CD4-positive, alpha-beta T cell treated with Interleukin-15 for 4 hours (primary cell): ENCODE measurements at places on chromosomes 12 and 14.

- no peak for DNase-seq
These were observed 9.2 kb upstream of the CCDC196 start for GRCh38 chr14:66476964-66477363.

DNA sequence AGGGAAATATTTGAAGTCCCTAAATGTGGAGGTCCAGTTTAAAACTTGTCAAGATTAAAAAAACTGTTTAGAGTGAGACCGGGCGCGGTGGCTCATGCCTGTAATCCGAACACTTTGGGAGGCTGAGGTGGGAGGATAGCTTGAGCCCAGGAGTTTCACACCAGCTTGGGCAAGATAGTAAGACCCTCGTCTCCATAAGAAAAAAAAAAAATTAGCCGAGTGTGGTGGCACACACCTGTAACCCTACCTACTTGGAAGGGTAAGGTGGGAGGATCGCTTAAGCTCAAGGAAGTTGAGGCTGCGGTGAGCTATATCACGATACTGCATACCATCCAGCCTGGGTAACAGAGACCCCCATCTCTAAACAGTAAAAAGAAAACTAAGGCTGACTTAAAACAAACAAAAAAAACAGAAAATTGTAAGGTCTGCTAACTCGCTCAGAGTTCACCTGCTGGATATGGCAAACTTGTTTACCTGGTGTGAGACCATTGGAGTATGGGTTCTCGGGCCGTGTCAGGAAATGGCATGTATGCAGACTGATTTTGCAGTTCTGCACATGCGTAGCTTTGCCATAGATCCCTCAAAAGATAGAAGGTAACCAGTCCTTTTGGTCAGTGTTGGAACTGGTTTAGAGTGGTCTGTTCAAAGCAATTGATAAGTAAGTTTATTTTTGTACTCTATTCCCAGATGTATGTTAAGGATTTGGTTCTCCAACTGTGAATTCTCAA lies 2.1 kb downstream of the RNF10 start:
- DNase-seq: peak; percentile 39

DNA sequence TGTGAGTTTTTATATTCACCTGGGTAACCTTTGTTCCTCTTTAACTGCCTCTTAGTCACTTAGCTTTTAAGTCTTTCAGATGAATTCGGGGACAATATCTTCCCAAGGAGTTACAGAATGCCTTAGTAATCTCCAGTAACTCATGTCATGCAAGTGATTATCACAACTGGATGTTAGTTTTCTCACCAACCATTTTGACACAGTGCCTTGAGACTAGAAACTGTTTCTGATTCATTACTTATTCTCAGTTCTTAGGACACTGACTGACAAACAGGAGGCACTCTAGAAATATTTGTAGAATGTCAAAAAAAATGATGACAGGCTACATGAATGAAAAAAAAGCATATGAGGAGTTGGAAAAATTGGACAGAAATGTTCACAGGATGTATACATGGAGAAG lies 335.1 kb downstream of the ACSS3 start:
- no peak for DNase-seq

DNA sequence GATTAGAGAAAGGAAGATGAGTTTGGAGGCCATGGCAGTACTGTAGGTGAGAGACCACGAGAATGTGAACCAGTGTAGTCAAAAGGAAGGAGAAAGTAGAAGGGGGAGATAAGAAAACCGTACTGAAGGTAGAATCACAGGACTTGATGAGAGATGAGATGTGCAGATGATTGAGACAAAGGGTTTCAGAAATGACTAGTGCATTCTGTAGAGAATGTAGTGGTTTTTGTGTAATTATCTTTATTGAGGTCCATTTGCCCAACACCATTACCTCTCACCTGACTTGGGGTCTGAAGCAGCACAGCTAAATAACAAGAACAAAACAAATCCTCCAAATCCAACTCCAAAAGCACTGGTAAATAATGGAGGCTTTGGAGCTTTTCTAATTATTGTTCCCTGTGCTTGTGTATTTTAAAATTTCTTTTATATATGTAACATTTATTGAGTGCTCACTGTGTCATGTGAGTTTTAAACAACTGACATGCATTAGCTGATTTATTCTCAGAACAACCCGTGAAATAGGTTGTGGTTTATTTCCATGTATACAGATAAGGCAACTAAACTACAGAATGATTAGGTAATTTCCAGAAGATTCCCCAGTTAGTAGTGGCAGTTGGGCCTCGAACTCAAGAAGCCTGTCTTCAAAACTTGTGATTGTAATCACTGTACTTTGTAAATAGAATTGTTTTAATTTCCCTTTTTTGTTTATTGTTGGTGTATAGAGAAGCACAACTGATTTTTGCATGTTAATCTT lies 390.0 kb downstream of the AEBP2 start:
- no peak for DNase-seq

DNA sequence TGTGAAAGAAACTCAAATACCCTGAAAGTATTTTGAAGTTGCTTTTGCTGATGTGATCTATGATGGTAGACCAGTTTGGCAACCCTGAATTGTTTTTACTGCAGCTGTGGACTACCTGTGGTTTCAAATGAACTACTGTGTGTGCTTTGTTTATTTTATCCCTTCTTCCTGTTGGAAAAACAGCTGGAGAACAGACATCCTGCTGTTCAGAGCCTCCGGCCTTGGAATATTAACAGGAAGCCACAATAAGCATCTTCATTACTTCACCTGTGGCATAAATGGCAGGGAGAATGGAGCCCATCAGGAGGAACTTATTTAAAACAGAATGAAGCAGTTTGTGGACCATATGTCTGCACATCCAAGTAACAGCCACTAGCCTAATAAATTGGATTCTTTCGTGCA lies 104.8 kb downstream of the DUSP6 start:
- no peak for DNase-seq

DNA sequence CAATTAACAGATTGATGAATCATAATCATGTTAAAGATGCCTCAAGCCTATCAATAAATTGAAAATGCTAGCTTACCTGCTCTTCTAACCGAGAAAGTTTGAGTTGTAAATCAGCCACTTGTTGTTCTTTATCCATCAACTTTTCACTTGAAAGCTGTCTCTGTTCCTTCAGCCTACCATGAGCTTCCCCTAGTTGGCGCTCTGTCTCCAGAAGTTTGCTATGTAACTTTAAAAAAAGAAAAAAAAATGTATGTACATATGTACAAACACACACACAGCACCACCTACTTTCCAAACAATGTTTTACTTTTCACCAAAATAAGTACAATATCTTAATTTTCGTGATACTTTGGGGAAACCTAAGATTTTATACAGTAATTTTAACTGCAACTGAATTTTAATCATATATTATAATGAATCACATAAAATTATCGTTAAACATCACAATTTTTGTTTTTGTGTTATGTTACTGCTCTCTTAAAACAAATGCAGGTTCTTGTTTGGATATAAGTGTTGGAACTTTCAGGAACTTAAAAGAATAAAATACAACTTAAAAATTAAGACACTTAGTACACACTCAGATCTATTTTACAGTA lies 101.2 kb downstream of the EEA1 start:
- peak; percentile 24 for DNase-seq

DNA sequence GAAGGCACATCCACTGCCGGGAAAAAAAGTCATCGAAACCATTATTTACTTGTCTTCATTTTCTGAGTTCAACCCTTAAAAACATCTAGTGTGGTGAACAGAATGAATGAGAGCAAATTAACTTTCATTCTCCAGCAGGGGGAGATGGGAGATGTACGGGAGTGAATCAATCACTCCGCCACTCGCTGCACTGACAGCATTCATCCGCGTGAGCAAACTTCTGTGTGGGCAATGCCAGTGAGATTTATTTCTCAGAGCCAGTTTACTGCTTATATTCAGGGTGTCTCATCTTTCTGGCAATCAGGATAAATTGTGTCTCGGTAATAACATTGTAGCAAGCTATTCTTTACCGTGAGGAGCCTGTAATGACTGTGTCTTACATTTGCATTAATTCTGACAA lies 463.6 kb upstream of the MIS18BP1 start:
- no peak for DNase-seq

- no peak for DNase-seq
These were observed 82.2 kb downstream of the BHLHE41 start for GRCh38 chr12:26042645-26043044.

DNA sequence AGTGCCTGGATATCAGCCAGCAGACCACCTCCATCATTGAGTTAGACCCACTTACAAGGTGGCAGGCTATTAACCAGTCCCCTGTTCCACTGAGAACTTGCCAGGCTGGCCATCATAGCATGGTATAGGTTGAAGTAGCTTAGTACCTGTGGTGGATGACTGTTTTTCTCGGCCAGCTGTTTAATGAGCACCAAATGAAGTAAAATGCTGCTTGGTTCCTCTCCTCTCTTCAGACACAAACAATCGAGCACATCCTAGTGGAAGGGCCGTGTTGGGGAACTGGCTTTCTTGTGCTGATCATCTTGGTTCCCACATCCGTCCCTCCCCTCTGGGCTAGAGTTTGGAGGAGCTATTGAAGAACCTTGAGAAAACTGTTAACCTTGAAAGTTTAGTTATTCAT lies 486.2 kb downstream of the RAD51B start:
- no peak for DNase-seq

DNA sequence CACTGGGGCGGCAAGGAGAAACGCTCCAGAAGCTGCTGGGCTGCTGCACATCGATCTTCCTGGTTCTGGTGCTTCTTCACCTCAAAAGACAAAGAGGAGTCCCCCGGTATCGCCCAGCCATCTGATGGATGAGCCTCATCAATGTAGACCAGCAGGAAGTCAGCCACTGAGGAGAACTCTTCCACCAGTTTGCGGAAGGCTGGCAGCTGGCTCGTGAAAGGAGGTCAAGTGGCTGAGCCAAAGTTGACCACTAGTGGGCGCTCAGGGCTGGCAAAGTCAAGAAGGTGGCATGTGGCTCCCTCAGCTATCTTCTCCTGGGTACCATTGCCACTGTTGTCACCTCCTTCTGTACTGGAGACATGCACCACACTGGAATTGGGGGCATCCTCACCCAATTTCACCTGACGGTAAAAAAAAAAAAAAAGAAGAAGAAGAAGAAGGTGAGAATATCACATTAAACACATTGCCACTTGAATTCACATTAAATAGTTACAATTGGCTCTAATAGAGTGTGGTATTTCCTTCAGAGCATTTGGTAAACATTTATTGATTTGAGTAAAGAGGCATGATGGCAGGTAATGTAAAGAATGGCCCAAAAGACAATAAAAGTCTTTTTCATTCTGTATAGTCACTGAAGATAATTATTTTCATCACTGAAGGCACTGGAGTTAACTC lies 8.3 kb downstream of the DIO2 start:
- no peak for DNase-seq

DNA sequence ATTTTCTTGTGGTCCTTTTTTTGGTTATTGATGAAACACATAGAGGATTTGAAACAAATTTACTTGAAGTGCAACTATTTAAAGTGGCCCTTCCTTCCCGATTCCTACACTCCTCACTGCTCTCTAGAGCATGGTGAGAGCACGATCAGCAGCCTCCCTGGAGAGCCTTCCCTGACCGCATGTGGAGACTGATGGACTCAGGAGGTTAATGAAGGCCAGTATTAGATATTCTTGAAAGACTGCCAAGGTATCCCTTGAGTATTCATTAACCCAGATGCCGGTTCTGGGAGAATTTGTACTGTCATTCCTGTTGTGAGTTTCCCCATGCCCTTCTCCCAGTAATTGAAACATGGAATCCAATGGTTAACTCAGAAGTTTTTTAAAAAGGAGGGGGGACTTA lies 102.8 kb upstream of the FGD4 start:
- no peak for DNase-seq

DNA sequence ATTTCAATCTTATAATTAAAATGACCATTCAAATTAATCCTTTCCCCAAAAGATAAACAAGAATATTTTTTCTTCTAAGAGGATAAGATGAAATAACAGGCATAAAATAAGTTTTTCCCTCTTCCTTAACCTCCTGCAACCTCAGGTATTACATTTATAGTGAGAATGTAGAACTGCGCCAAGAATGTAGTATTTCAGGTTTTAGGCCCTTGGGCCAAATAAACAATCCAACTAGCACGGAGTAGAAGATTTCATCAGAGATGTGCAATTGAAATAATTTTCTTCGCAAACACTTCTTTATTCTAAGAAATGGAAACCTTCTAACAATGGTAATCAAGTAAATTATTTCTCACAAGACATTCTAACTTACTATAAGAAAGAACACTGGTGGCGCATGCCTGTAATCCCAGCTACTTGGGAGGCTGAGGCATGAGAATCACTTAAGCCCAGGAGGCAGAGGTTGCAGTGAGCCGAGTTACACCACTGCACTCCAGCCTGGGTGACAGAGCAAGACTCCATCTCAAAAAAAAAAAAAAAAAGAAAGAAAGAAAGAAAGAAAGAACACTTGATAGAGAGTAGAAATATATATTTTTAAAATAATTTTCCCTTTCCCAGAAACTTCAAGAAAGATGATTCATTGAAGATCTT lies 100.8 kb downstream of the TAOK3 start:
- no peak for DNase-seq

DNA sequence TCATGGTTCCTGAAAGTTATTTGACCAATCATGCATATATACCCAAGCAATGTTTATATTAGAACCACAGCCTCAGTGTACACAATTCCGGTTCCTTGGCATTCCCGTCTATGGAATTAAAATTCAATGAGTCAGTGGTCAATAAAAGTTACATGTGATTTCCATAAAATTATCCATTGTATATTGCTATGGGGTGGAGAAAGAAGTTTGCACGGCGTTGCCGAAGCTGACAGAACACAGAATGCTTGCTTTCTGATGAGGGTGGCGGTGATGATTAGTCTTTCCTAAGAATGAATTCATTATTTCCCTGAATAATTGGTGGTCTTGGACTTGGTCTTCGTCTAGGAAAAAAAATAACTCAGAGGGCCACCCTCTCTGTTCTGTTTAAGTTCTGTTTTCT lies 214.1 kb downstream of the ANO2 start:
- no peak for DNase-seq

DNA sequence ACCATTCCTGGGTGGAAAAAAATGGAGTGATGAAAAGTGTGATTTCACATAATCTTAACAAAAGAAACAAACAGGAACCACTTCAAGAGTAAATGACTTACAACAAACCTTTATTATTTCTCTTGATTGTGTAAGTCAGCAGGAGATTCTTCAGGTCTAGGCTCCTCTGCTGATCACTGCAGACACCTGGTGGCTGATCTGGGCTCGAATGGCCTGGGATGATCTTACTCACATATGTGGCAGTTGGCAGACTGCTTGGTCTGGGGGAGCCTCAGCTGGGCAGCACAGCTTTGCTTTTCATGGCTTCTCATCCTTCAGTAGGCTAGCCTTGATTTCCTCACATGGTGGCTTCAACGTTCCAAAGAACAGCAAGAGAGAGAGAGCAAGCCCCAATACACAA lies 215.4 kb upstream of the PRICKLE1 start:
- DNase-seq: no peak

- no peak for DNase-seq
These were observed 175.5 kb downstream of the AEBP2 start for GRCh38 chr12:19614601-19615383.
